ENCODE measurements at places on chromosomes 5 and 9.

- peak; percentile 44 for DNase-seq
Observed at GRCh38 chr9:95874989-95875304, 544 bp upstream of the ERCC6L2 start.

- DNase-seq, result no peak
Observed at GRCh38 chr9:31005086-31005665, 1379.3 kb upstream of the ACO1 start.

DNA sequence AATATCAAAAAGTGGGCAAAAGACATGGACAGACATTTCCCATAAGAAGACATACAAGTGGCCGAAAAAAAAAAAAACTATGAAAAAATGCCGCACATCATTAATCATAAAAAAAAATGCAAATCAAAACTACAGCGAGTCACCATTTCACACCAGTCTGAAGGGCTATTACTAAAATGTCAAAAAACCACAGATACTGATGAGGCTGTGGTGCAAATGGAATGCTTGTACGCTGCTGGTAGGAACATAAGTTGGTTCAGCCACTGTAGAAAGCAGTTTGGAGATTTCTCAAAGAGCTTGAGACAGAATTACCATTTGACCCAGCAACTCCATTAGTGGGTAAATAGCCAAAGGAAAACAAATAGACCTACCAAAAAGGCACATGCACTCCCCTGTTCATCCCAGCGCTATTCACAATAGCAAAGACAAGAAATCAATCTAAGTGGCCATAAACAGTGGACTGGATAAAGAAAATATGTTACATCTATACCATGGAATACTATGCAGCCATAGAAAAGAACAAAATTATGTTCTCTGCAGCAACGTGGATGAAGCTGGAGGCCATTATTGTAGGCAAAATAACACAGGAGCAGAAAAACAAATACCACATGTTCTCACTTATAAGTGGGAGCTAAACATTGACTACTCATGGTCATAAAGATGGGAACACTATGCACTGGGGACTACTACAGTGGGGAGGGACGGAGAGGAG, 110.6 kb upstream of the BOD1 start:
- no peak for DNase-seq

DNA sequence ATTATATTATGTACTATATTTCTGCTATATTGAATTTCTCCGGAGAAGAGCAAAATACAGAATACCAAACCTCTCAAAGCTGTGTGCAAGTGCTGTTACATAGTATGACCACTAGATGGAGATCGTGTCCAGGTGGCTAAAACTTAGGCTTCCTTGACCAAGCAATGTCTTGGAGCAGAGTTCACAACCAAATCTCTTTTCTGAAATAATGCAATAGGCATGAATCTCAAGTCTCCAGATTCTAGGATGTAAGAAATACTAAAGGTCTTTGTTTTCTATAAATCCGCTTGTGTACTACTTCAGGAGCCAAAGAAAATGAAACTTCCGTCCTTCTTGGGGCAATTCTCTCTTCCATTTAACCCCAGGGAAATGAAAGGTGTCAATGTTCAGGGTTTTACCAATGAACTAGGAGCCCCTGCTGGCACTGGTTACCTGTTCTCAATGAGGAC, 181.5 kb upstream of the RAI14 start:
- DNase-seq, result no peak

GRCh38 chr5:145946112-145946861, 9.9 kb downstream of the SH3RF2 start:
- DNase-seq, result no peak

GRCh38 chr9:85228111-85228855, 513.5 kb downstream of the AGTPBP1 start:
- DNase-seq, result no peak

DNA sequence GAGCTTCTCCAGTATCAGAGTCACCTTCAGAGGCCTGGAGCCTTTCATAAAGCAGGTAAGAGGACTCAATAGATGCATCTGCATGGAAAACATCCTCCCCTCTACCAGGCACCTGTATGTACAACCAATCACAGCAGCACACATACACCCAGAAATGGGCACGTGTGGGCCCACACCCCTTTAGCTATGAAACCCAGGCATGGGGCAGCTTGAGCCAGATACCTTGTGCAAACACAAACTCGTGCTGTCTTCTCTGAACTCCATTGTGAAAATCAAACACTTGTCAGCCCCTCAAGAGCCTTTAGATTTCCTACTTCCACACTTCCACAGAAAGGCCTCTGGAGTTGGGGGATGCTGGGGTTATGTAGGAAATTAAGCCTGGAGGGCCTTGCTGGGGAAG, 1.1 kb upstream of the CSF2 start:
- no peak for DNase-seq

GRCh38 chr9:137828527-137829259, 48.9 kb upstream of the CACNA1B start:
- no peak for DNase-seq

DNA sequence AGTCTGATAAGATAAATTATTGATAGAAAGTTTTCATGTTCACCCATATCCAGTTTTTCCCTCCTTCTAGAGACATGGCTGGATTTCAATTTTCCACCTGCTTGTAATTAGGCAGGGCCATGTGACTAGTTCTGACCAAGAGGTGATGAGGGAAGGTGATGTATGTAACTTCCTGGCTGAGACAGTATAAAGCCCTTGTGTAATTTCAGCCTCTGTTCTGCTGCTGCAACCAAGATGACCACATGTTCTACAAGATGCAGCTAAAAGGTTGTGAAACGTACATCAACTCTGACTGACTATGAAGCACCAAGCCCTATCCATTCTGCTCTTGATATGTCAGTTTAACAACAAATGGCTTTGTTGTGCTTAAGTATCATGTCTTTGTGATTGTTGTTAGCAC, 376.5 kb upstream of the DAB2 start:
- no peak for DNase-seq

GRCh38 chr5:93677359-93677891, 64.0 kb downstream of the POU5F2 start:
- DNase-seq, result no peak

- no peak for DNase-seq
Observed at GRCh38 chr9:995192-995591, 18.7 kb downstream of the DMRT3 start.

DNA sequence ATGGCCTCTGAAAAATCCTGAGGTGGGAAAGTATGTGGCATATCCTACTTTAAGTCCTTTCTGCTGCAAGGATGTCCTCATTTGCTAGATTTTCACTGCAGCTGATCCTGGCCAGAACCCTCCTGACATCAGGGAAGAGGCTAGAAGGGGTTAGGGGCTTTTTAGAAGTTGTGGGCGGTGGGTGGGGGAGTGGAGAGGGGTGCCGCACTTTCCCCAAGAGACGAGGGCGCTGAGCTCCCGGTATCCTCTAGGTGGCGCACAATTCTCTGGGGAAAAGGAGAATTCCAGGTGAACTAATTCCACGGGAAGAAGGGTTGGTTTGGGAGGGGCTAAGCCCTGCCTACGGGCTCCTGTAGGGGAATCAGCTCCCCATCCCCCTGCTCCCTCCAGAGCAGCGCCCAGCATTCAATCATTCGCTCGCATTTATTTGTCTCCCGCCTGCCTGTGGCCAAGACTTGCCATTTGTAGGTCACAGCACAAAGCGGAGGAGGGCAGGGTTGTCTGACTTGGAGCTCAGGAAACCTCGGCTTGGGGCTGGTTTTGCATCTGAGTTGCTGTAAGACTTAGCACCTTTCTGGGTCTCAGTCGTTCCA, 42.9 kb upstream of the HAND1 start:
- no peak for DNase-seq

GRCh38 chr5:103891151-103891550, 328.6 kb upstream of the NUDT12 start:
- no peak for DNase-seq

GRCh38 chr5:150069672-150070627, 16.4 kb downstream of the CSF1R start:
- DNase-seq, result no peak

DNA sequence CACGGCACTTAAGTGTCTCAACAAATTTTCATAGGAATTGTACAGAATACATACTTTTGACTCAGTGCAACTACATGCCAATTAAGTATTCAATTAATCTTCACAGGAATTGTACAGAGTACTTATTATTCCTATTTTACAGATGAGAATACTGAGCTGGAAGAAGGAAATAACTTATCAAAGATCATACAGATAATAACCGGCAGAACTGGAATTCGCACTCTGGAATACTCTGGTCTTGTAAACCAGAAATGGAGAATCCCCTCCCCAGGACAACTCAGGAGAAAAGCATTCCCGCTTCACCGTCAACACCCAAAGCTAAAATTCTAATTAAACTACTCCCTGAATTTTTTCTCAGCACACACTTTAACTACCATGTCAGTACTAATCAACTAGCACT, 112.7 kb downstream of the HOMER1 start:
- no peak for DNase-seq

DNA sequence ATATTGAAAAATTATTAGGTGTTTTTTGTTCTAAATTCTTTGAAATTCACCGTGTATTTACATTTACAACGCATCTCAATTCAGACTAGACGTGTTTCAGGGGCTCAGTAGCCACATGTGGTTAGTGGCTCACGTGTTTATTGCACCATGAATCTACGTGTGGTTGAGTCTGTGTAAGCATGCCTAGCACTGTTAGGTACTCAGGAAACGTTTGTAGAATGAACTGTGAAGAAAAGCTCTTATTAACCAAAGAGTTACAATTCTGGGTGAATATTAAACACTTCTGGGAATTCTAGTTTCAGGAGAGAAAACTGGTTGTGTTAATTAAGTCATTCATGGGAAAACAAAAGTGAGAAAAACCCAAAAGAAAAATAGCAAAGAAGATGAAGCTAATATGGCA, 117.5 kb upstream of the CDH6 start:
- no peak for DNase-seq

DNA sequence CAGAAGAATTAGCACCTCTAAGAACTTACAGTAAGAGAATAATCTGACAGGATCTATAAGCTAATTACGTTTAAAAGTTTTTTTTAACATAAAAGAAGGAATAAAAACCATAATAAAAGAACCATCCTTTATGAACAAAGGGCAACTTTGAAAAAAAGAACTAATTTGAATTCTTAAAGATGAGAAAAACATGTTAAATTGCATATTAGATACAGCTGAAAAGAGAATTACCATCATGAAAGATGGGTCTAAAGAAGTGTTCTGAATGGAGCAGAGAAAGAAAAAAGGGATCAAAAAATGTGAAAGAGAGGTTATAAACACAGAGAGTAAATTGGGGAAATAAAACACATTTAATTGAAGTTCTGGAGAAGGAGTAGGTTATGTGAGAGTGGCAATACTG, 45.8 kb upstream of the IFNK start:
- no peak for DNase-seq

- no peak for DNase-seq
Observed at GRCh38 chr9:77170991-77171699, 6.2 kb upstream of the VPS13A start.

DNA sequence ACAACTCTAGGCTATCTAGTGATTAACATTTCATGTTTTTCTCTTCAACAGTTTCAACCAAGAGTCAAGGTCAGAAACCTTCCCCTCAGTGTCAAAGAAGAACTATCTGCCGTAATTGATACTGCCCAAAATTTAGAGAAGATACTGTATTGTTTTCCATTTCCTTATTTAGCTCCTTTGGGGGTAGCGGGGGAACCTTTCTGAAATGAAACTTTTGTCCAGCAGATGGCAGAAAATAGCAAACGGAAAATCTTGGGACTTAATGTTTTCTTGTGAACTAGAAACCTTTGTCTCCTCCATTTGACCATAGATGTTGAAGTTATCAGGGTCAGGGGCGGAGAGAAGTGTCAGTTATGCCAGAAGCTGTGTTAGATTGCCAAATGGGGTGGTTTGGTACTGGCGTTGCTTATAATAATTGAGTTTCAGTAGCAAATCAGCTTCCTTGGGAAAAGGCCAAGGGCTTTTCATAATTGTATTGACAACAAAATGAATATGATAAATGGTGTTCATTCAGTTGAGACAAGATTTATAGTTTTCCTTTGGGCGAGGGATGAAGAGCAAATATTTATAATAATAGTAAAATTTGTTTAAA, 101.7 kb upstream of the TLX3 start:
- no peak for DNase-seq
